ENCODE measurements at places on chromosomes 6 and 20.

GRCh38 chr6:140276719-140277118, 902.3 kb upstream of the CITED2 start:
- no peak for DNase-seq

GRCh38 chr20:47273591-47274235, 82.8 kb downstream of the ZMYND8 start:
- no peak for DNase-seq

DNA sequence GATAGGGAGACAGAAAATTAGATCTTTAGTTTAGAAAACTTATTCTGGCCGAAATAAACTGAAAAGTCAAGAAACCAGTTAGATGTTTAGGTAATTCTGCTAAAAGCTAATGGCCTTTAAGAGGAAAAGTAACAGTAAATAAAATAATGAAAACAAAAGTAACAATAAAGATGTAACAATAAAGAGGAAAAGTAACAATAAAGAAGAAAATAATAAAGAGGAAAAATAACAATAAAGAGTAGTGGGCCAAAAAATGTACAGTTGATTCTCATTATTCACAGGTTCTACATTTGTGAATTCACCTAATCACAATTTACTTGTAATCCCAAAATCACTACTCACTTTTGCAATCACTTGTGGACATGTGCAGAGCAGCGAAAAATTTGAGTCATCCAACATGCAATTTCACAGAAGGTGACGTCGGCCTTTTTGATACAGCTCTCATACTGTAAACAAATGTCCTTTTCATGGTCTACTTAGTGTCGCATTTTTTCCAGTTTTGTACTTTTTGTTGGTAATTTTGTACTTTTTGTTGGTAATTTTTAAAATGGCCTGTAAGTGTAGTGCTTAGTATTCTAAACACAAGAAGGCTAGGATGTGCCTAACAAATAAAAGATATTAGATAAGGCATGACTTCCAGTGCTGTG, 24.0 kb downstream of the HBS1L start:
- DNase-seq: no peak

DNA sequence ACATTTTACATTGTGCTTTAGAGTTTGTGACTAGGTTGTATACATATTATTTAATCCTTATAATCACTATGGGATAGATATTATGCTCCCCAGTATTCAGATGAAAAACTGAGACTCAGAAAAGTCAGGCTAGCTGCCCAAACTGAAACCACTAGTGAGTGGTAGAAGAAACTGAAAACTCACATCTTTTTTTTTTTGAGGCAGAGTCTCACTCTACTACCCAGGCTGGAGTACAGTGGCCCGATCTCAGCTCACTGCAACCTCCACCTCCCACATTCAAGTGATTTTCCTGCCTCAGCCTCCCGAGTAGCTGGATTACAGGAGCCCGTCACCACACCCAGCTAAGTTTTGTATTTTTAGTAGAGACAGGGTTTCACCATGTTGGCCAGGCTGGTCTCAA, 22.2 kb downstream of the RNF24 start:
- DNase-seq: no peak

- no peak for DNase-seq
These were observed 333.9 kb downstream of the TFAP2B start for GRCh38 chr6:51152594-51152993.

DNA sequence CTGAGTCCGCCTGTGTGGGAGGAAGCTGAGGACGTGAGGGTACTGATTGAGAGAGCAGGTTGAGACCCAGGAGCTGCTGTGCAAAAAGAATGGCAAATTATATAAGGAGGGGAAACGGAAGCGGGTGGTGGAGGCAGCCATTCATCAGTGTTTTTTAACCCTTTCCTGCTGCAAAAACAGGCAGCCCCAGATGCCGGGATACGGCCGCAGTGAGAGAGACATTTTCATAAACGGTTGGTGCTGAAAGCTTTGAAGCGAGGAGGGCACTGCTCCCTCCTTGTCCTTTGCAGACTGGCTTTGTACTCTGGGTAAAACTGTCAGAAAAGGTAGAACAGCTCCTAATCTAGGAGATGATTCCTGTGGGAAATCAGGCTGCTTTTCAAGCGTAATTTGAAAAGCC, 56.4 kb downstream of the TTI1 start:
- no peak for DNase-seq

GRCh38 chr20:8918145-8918544, 150.7 kb upstream of the PLCB4 start:
- no peak for DNase-seq

DNA sequence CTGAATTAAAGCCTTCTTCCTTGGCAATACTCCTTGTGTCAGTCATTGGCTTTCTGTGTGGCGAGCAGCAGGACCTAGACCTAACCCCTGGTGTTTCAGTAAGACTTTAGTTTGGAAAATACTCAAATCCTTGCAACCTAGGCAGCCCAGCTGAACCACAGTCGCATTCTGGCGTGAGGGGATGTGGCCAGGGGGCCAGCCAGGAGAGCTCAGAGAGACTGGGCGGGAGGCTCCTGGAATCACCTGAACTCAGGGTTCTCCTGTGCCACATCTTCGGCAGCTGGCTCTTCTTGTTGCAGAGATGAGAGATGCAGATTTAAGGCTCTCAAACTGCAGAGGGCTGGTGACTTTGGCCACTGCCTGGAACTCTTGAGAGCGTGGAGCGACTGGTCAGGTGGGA, 102.7 kb downstream of the SYNDIG1 start:
- no peak for DNase-seq

All from stimulated activated CD4-positive, alpha-beta T cell treated with anti-CD3 and anti-CD28 coated beads, Interleukin-2, amount 100 ng/mL, for 48 hours (primary cell).